Stimulated activated CD8-positive, alpha-beta memory T cell treated with anti-CD3 and anti-CD28 coated beads, Interleukin-7, amount 100 ng/mL, for 1 hour (primary cell): ENCODE measurements at places on chromosomes 2 and 18.

DNA sequence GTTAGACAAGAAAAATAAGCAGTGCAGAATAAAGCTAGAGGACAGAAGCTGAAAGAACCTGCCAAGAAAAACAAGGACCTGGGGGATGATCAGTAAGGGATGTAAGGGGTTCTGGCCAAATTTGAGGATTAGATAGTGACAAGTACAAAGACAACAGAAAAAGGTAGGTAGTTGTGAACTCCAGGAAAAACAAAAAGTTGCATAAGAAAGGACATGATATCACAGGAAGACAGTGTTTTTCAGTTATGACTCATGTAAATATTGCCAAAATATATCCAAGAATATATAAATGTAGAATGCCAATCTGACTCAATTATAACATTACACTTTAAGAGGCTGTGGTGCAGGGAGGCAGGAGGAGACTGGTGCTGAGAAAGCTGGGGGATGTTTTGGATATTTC lies 209.8 kb upstream of the SH3BP4 start:
- DNase-seq = no peak

GRCh38 chr2:72515696-72516095 lies 310.1 kb downstream of the EXOC6B start:
- no peak for DNase-seq

- DNase-seq = no peak
Observed at GRCh38 chr18:77077941-77078689, 54.5 kb downstream of the MBP start.

GRCh38 chr18:9421901-9422327 lies 53.4 kb upstream of the RALBP1 start:
- DNase-seq = no peak

- DNase-seq = no peak
Observed at GRCh38 chr2:118936306-118936705, 5.7 kb upstream of the MARCO start.

- no peak for DNase-seq
Observed at GRCh38 chr2:164890544-164890943, 48.9 kb upstream of the COBLL1 start.

- no peak for DNase-seq
Observed at GRCh38 chr2:28750316-28751251, 1.0 kb upstream of the PPP1CB start.

DNA sequence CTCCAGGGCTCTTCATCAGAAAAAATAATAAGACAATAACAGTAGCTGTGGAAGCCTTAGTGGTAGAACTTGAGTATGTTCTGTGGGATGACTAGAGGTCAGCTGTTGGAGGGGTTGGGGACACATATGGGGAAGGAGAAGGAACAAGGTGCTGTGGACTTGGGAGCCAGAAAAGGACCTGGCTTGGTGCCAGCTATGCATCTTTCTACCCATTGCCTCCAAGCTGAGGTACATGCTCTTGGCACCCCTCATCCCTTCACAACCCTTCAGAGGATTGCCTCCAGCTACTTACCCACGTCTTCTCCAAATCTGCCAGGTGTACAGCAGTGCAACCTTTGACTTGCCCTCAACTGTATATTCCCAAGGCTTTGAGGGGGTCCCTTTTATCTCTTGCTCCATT lies 15.3 kb upstream of the EPAS1 start:
- no peak for DNase-seq

GRCh38 chr2:19021721-19022120 lies 336.7 kb downstream of the OSR1 start:
- DNase-seq = no peak

- DNase-seq = no peak
Observed at GRCh38 chr2:156421851-156422250, 14.3 kb upstream of the GPD2 start.

DNA sequence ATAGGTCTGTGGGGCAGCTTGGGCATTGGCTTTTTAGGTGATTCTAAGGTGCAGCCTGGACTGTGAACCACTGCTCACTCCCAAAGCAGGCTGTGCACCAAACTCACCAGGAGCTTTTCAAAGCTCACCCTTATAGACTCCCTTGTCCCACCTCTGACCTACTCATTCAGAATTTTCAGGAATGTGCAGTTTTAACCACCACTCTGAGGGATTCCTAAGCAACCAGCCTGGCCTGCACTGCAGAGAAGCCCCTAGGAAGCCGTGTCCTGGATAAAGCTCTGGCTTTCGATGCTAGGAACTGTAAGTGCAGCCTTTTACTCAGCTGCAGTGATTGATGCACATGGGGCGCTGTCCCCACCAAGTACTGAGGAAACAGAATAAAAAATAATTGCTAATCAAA lies 33.0 kb downstream of the MRO start:
- no peak for DNase-seq

DNA sequence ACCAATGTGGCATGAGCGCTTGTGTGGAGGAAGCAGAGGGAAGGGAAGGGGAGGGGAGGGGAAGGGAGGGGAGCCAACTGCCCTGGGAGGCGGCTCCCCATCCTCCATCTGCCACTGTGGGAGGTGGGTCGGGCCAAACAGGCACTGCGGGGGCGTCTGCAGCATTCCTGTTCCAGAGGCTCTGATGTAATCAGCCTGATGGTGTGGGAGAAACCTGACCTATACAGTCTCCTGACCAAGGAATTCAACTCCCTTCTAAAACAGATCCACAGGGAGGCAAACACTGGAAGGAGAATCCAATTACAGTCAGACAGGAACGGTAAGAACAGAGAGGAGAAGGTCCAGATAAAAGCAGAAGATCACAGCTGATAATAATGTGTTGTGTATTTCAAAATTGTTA lies 88.8 kb downstream of the CD8B2 start:
- DNase-seq = no peak

- DNase-seq = no peak
Observed at GRCh38 chr2:53183581-53183980, 584.0 kb upstream of the CHAC2 start.

GRCh38 chr2:105336786-105337121 lies 586 bp upstream of the C2orf49 start:
- DNase-seq = no peak

DNA sequence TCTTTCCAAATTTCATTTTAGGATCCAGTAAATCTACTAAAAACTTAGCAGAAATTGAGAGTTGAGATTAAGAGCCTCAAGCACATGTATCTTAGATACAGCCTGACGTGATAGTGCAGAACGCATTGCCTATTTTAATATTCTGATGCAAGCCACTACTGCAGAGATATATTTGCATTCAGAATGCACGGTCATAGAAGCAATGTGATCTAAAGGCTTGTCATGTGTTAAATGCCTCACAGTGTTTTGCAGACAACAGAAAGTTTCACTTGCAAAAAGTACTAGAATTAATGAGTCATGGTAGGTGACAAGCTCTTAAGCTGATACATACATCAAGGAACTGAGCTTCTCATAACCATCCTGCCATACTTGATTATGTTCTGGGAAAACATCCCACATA lies 886.7 kb upstream of the CHAC2 start:
- no peak for DNase-seq

- no peak for DNase-seq
Observed at GRCh38 chr2:59301466-59302402, 1060.6 kb upstream of the FANCL start.

- DNase-seq = no peak
Observed at GRCh38 chr18:72391951-72392350, 152.2 kb downstream of the CBLN2 start.

DNA sequence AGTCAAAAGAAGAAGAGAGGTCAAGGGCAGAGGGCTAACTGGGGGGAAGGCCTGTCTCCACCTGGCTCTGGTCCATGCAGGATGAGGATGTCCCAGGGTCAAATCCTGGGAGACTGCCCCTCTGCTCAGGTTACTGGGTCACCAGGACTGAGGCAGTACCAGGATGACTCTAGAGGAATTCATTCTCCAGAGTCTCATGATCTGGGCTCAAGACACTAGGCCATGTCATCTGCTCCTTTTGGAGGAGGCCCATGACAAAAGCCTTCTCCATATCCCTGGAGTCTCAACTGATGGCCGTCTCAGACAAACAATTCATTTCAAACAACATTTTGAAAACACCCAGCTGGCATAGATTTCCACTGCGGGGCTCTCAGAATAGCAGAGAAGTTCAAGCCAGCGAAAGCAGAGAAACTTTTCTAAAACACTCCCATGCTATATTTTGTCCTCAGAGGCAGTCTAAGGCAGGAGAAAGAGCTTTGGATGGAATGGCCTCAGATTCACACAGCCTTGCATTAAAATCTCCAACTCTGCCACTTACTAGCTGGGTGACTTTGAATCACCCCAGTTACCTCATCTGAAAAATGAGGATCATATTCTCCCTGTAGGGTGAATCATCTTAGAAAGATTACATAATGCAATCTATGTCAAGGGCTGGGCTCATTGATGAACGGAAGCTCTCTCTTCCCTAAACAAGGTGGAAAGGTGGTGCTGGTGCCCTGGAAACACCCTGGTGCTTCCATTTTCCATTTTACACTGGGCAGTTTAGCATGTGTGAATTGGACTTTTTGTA lies 48.8 kb upstream of the LCLAT1 start:
- DNase-seq = no peak

DNA sequence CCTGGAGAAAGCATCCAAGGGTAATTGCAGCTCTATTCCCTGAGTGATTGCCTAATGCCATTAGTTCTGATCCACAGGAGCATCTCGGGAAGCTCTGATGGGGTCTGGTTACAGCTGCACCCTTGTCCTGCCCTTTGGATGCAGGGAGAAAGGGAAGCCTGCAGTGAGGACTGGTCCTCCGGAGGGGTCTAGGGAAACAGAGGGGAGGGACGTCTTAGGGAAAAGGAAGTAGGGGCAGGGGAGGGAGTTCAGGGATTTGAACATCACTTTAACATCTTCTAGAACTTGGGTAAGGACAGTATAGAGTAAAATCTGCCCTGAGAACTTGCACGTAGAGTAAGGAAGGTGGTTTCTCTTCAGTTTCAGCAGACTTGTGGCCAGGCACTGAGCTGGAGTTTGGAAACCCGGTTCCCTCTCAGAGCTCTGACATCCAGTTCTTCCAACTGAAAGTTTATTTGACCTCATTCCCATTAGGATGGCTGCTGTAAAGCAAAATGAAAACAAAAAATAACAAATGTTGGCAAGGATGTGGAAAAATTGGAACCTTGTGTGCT lies 20.5 kb downstream of the ONECUT2 start:
- no peak for DNase-seq

DNA sequence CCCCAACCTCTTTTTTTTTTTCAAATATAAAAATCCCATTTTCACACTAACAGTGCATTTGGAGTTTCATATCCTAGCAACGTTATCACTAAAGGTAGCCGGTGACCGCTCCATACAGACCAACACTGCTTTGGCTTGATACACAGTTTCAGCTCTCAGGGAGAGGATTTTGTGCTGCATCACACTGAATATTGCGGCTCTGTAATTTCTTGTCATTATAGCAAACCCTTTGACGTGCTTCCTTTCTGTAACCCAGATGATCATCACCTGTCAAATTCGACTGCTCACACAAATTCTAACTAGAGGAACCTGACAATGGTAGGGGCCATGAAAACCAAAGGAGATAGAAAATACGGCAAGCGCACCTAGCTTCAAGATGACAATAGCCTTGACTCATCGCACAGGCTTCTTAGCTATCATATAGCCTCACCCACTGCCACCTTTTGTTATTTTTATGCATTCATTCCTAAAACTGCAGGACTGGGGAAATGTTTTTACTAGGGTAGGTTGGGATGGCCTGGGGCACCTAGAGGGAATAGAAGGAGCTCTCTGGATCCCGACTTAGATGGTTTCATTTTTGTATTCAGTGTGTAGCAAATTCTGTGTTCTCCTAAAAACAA lies 582.9 kb upstream of the PIK3C3 start:
- DNase-seq = no peak

- DNase-seq = no peak
Observed at GRCh38 chr2:60275958-60276357, 277.5 kb downstream of the BCL11A start.

GRCh38 chr18:36593641-36594040 lies 235.2 kb downstream of the TPGS2 start:
- no peak for DNase-seq

- DNase-seq = no peak
Observed at GRCh38 chr2:169222665-169223064, 139.7 kb downstream of the LRP2 start.

DNA sequence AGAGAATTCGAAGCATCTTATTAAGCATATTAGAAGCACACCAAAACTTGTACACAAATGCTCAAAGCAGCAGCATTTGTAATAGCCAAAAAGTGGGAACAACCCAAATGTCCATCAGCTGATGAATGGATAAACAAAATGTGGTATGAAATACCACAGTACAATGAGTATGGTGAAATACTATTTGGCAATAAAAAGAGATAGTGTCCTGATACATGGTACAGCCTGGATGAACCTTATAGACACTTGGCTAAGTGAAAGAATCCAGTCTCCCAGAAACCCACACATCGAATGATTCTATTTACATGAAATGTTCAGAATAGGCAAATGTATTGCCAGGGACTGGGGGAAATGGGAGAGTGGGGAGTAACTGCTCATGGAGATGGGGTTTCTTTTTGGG lies 3.0 kb downstream of the SPATA3 start:
- no peak for DNase-seq

GRCh38 chr2:29238497-29238896 lies 123.3 kb downstream of the CLIP4 start:
- DNase-seq = no peak

DNA sequence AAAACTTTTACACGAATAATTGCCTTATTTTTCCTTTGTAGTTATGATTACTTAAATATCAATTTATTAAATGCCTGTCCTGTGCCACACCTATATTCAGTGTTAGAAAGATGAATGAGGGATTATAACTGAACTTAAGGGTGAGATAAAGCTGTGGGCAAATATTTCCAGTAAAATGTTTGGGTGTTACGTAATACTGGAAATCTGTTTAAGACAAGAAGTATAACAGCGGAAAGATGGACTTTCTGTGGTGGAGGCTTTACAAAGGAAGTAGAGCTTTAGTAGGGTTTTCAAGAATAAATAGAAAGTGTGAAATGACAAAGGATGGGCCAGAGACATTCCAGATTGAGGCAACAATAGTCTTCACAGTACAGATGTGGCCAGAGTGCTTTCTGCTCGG lies 927.0 kb downstream of the DPP10 start:
- DNase-seq = no peak

- DNase-seq = no peak
Observed at GRCh38 chr2:653645-654425, 23.4 kb downstream of the TMEM18 start.

DNA sequence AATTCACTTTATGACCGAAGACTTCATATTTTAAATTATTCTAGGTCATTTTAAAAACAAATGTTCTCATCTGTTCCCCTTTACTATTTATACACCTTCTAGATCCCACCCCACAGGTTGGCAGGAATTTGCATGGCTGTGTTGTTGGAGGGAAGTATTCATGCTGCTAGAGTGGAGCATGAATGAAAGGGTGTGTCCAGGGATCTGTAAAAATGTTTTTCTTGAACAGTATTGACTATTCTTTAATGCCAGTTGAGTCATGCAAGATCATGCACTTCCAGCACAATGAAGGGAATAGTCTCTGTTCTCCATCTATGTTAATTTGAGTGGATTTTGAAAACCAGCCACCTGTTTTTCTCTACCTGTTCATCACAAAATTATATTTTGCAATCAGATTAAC lies 52.0 kb upstream of the COL3A1 start:
- DNase-seq = no peak

DNA sequence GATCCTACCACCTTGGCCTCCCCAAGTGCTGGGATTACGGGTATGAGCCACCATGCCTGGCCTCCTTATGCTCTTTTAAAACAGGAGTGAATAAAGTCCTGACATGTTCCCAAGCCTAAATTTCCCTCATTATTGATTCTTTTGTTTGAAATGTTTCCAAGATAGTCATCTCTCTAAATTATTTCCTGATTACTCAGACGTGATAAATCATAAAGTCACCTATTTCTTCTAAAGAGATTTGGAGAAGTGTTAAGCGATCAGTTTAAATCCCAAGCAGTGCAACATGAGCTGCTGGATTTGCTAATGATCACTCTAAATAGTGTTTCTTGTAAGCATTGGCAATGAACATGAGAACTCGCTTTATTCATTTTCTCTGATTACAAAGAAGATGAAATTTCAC lies 51.8 kb downstream of the PMAIP1 start:
- DNase-seq = no peak
